SIG-M5 (cell line): ENCODE measurements at places on chromosomes 6 and 20.

GRCh38 chr20:37299718-37300528 is 10.5 kb downstream of the MANBAL start:
- DNase-seq, result no peak

- no peak for DNase-seq
These were observed 1019.3 kb upstream of the ADGRB3 start for GRCh38 chr6:67615796-67616195.

DNA sequence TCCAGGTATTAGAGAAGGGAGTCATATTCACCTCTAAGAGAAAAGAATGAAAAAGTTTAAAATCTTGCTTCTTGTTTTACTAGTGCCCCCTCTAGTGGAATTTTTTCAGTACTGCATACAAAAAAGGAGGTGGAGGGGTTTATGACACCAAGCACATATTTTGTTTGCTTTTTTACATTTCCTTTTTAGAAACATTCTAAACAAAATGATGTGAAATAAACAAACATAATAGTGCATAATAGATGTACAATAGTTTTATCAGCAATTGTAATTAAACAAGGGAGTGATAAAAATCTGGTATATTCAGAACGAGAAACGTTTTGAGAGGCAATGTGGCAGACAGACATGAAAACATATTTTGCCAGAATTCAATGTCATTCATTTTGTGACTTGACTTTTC is 111.0 kb upstream of the TFAP2D start:
- no peak for DNase-seq

- DNase-seq, result no peak
These were observed 8.4 kb downstream of the VAPB start for GRCh38 chr20:58397429-58397828.

DNA sequence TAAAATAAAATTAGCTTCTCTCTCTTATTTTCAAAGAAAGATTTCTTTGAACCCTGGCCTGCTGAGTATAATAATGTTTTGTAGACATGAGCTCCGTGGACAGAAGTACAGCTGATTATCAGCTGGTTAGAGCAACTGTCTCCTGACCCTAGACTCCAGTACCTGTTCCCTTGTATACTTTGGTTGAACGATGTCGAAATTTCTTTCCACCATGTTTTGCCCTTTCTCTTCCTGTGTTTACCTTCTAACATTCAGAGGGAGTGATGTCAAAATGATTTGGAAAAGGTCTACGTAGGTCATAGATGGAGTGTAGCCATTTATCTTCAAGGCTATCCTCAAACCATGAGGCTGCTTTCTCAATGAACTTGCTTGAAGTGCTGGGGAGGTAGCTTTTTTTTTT is 16.8 kb upstream of the ADTRP start:
- DNase-seq, result no peak

GRCh38 chr6:51818520-51819022 is 268.8 kb downstream of the PKHD1 start:
- no peak for DNase-seq

GRCh38 chr6:3812596-3812995 is 36.6 kb upstream of the FAM50B start:
- no peak for DNase-seq

DNA sequence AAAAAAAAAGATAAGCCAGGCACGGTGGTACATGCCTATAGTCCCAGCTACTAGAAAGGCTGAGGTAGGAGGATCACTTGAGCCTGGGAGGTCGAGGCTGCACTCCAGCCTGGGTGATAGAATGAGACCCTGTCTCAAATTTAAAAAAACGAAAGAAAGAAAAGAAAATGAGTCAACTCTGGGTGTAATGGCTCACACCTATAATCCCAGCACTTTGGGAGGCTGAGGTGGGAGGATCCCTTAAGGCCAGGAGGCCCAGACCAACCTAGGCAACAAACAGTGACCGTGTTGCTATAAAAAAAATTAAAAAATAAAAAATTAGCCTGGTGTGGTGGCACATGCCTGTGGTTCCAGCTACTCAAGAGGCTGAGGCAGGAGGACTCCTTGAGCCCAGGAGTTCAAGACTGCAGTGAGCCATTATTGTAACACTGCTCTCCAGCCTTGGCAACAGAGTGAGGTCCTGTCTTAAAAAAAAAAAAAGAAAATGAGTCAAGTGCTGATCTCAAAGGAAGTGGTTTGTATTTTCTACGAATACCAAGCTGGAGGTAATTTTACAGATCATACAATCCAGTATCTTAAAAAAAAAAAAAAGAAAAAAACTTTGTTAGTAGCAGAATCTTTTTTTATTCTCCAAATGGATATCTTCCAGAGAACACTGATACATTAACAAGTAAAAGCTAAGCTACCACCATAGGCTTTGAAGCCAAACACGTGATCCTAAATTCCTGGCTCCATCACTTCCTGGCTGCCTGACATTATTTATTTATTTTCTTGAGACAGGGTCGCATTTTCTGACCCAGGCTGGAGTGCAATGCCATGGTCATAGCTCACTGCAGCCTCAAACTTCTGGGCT is 5.7 kb downstream of the COMMD7 start:
- DNase-seq, result no peak

- no peak for DNase-seq
These were observed 27.3 kb downstream of the NQO2 start for GRCh38 chr6:3026791-3027626.

DNA sequence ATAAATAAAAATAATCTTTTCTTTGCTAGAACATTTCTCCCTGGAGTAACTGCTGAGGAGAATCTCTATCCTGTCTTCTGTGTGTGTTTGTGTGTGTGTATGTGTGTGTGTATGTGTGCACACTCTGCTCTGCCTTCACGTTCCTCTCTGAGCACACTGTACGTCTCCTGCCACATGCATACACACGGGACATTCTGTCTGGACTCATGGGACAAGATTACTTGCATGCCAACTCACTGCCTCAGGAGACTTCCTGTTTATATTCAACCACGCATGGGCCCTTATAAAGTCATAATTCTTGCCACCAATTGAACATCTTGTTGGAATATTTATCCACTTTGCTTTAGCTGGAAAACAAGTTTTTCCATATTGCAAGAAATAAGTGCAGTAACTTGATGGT is 930.6 kb downstream of the KIF16B start:
- DNase-seq, result no peak

DNA sequence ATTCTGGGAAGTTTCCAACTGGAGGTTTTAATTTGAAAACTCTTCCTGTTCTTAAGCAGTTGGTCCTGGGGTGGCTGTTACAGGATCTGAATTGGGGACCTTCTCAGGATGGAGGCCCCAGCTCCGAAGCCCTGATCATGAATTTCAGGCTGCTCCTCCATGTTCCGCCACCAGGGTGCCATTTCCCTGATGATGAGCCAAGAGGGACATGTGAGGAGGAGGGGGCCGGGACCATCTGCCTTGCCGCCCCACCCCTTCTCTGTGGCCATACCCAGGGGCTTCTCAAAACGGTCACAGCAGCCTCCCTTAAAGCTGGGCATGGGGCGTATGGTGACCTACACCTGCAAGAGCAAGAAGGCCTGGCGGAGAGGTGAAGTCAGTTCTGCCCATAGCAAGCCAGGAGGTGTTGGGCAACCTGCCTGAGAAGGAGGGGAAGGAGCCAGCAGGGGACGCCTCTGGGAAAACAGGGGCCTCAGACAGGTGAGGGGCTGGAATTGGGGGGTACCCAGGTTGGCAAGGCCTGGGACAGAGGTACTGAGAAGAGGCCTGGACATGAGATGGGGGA is 3.6 kb upstream of the BAK1 start:
- DNase-seq, result no peak

GRCh38 chr6:111537528-111537920 is 54.5 kb upstream of the REV3L start:
- no peak for DNase-seq

DNA sequence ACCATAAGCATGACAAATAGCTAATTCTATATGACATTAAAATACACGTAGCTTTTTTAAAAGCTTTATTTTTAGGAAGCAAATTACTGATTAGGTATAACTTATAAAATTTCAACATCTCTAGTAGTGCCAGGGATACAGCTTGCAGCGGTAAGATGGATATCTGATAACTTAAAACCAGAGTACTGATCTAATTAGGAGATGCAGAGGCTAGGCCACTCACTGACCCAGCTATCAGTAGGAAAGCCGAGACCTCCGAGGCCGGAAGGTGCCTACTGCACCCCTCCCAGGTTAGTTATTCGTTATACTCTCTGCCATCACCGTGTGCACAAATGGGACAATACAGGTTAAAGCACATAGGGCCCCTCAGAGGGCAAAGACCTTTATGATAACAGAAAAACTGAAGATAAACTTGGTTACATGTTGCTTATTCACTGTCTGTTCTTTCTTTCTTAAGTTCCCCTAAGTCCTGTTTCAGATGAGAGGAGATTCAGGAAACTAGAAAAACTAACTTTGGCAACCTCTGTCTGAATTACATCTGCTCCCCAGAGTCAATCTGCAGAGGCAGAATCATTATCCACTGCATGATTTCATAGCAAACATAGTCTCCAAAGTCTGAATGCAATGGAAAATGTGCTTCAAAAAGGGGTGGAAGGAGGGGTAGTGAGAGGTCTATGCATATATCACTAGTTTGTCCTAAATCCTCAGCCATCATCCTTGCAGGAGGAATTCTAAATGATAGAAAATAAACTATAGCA is 60.8 kb downstream of the RIPOR2 start:
- no peak for DNase-seq

DNA sequence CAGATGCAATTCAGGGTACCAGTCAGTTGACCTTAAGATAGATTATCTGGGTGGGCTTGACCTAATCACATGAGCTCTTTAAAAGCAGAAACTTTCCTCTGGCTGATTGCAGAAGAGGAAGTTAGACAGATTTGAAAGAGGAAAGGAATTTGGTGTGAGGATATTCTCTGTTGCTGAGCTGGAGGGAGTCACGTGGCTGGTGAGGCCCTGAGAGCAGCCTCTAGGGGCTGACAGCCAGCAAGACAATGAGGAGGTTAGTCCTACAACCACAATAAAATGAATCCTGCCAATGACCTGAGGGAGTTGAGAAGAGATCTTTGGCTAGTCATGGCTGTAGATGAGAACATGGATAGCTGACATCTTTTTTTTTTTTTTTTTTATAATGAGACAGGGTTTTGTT is 87.0 kb upstream of the B3GAT2 start:
- DNase-seq, result no peak

DNA sequence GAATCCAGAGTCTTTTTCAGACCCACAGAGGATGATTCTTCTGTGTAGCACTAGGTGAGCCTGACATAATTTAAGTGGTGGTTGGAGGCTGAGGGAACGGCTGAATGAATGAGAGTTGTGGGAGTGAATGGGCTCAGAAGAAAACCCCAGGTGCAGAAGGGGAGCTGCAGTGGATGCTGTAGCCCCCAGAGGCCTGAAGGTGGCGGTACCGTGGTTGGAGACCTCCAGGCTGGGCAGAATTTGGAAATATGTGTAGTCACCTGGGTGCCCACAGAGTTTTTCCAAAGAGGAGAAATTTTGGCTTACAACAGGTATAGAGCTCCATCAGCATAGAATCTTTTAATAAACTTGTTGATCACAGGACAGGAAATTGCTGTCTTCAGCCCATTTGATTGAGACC is 6.5 kb upstream of the RAET1G start:
- no peak for DNase-seq

DNA sequence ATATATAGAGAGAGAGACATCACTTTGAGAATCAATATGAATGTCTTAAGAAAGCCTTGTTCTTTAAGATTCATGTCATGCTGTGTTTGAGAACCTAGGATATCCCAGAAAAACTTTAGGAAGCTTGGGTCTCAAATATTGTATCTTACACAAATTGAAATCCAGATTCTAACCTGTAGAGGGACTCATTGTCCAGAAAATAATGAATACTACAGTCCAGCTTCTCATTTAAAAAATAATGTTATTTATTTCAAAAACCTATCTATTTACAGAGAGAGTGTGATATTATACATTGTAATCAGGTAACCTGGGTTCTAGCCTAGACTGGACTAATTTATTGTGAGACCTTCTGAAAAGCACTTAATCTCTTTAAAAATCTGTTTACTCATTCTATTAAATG is 4.2 kb downstream of the RFX6 start:
- DNase-seq, result no peak

GRCh38 chr6:112485120-112485826 is 138.1 kb downstream of the RFPL4B start:
- no peak for DNase-seq

DNA sequence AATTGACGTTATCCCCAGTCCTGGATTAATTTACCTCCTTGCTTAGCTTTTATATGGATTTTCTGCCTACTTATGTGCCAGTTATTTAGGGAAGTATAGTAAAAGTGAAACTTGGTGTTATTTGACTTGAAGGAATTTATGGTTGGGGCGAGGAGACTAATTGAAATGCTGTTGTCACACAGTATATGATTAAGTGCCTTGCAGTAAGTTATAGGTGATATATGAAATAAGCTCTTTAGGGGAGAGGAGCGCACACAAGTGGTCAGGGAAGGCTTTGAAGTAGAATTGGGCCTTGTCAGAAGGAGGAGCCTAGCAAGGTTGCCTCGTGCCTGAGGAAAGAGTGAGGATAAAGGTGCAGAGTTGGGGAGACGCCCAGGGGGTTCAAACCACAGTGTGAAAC is 20.5 kb downstream of the NCOA7 start:
- DNase-seq, result peak; percentile 44

DNA sequence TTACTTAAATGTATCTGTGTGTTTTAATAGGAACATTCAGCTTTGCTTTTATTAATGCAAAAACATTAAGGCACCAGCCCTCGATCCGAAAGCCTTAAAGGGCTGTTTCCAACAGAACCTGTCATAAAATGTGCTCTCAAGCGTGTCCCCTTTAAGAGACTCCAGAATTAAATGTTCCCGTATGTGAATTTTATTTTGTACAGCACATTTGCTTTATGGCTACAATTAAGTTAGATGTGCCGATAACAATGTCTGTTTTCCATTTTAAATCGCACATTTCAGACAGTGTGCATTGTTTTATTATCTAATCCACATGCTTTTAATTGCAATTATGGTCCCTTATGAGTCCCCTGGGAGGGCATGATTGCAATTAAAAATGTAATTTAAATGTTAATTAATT is 198.9 kb downstream of the TSHZ2 start:
- DNase-seq, result no peak

DNA sequence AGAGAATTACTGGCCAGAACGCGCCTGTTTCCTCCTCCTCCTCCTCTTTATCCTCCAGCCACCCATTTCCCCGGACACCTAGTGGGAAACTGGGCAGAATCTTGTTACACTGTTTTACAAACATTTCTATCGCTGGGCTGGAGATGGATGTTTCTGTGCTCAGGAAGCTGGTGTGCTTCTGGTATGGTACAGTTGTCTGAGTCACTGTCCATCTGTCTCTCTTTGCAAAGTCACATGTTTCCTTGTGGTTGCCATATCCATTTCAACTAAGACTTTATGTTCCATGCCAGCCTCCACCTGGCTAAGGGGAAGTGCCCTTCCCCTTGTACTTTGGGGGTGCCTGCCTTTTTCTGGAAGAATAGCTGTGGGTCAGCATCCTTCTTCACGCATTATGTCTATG is 52.9 kb upstream of the SLC22A16 start:
- no peak for DNase-seq
